Esophagus mucosa (tissue), 1 donor: ENCODE measurements at places on chromosomes 13 and 19. TPM values are rescaled to one million over a fixed set of nuclear protein-coding genes. Genes with fewer than 3 reads are reported as not detected.

F10 gene
- total RNA-seq: 0.56 TPM

RASL11A gene
- 4.7 TPM for total RNA-seq

TUBA3C gene
- not detected for total RNA-seq

MEDAG gene
- 2.7 TPM for total RNA-seq

PCDH17 gene
- total RNA-seq: 2.1 TPM

SPACA4 gene
- 0.64 TPM for total RNA-seq

GAS6 gene
- total RNA-seq: 34.8 TPM

OBI1 gene
- total RNA-seq: 5.2 TPM

LCP1 gene
- 5.3 TPM for total RNA-seq

CEACAM21 gene
- total RNA-seq: 2.0 TPM

RB1 gene
- total RNA-seq: 36.1 TPM

ELSPBP1 gene
- not detected for total RNA-seq

COQ8B gene
- total RNA-seq: 18.7 TPM

CABP5 gene
- total RNA-seq: not detected

ZNF415 gene
- 0.28 TPM for total RNA-seq

POSTN gene
- total RNA-seq: 17.0 TPM

DPF1 gene
- 0.16 TPM for total RNA-seq

- ATAC-seq: peak; percentile 93
Measured at GRCh38 chr19:56140583-56141416, at the start of gene ZNF444. ZNF444 (plus strand) TSS chr19:56141287; CDS start chr19:56146912, 5,625 bp downstream.

DNA sequence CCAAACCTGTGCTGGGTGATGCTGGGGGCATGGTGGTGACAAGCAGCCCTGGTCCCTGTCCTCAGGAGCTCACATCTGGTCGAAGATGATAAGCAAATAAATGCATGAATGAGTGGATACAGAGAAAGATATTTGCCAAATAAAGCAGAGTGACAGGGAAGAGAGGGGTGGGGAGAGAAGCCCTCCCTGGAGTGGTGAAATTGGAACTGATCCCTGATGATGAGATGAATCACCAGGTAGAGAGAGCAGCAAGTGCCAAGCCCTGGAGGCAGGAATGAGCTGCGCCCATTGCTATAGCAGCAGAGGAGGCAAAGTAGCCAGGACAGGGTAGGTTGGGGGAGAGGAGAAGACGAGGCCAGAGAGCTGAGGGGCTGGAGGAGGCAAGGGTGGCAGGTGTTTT lies 13.7 kb downstream of the FXYD5 start:
- peak; percentile 55 for ATAC-seq

GRCh38 chr19:49160450-49161189 lies 3.0 kb downstream of the TRPM4 start:
- ATAC-seq: no peak

- no peak for ATAC-seq
Measured at GRCh38 chr13:44906713-44907112, 82.6 kb downstream of the NUFIP1 start.

GRCh38 chr13:99418843-99419140 lies 82.5 kb upstream of the TM9SF2 start:
- ATAC-seq: no peak

- no peak for ATAC-seq
Measured at GRCh38 chr13:96546463-96546862, 447.8 kb downstream of the OXGR1 start.

DNA sequence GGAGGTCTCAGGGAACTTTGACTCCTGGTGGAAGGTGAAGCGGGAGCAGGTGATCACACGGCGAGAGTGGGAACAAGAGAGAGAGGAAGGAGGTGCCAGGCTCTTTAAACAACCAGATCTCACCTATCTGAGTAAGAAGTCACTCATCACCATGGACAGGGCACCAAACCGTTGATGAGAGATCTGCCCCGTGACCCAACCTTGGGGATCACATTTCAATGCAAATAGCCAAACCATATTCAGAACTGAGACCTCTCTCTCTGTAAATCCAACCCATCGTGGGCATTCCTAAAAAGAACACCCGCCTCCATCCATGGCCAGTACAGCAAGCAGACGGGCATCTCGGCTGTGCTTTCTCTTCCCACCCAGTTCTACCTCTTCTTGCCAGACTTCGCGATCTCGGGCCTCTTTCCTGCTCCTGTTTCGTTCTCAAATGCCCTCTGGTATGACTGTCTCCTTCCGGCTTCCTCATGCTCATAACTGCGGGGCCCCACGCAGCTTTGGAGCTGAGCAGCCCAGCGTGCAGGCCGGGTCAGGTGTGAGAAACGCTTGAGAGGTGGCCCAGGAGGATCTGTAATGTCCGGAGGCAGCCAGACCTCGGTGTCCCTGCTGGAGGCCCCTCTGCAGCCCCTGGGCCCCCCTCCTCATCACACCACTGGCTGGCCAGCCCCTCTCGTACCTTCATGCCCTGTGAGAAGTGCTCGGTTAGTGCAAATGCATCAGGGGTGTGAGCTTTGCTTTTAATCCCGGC lies 97.0 kb upstream of the GPR183 start:
- ATAC-seq: peak; percentile 34

GRCh38 chr19:5403968-5404640 lies 51.1 kb upstream of the ZNRF4 start:
- ATAC-seq: peak; percentile 92

- no peak for ATAC-seq
Measured at GRCh38 chr13:29749401-29750182, 100.8 kb downstream of the UBL3 start.

- peak; percentile 88 for ATAC-seq
Measured at GRCh38 chr13:61415058-61415721, 459 bp downstream of the PCDH20 start.

- ATAC-seq: no peak
Measured at GRCh38 chr13:32837307-32837972, 178.8 kb upstream of the KL start.

DNA sequence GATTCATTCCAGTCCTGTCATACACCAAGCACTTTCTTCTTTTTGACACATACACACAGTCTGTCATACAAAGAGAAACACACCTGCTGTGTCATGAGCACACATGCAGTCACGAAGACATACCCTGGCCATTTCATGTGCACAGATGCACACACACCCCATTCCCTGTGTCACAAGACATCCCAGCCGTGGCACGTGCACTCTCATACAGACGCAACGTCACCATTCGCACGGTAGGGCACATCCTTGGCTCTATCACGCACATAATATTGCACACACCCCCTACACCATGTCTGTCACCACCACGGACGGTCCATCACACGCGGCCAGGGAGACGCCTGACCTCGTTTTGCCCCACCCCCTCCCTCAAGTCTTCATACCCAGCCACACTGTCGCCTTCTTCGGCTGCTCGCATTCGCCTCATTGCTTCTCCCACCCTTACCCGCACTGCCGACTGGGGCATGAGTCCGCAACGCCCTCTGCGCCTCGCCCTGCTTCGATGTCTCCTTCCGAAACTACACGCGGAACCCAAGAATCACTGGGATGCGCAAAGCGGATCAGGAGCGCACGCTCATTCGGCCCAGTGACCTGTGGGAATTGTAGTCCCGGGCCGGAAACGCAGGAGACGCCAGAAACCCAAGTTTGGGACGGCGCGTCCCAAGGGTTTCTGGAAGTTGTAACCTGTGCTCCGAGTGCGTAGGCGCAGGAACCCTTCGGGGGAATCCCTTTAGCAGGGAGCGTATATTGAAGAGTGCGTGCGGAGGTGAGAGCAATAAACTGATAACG lies 6.8 kb upstream of the ZNF283 start:
- no peak for ATAC-seq

DNA sequence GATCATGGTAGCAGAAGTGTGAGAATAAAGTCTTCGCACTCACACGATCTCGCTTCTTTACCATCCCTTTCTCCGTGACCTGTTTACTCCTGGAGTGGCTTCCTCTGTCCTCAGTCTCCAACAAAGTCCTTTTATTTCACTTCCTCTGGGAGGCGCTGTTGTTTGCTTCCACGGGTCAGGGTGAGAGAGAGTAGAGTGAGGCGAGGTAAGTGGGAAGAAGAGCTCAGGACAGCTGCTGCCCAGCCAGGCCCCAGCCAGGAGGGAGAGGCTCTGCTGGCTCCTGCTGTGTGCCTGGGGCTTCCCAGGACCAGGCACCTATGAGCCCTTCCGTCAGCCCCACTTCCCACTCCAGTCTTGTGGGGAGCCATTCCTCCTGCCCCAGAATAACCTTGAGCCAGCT lies 242.1 kb downstream of the FGF9 start:
- ATAC-seq: no peak

- no peak for ATAC-seq
Measured at GRCh38 chr19:13699786-13700185, 64.5 kb upstream of the MRI1 start.

DNA sequence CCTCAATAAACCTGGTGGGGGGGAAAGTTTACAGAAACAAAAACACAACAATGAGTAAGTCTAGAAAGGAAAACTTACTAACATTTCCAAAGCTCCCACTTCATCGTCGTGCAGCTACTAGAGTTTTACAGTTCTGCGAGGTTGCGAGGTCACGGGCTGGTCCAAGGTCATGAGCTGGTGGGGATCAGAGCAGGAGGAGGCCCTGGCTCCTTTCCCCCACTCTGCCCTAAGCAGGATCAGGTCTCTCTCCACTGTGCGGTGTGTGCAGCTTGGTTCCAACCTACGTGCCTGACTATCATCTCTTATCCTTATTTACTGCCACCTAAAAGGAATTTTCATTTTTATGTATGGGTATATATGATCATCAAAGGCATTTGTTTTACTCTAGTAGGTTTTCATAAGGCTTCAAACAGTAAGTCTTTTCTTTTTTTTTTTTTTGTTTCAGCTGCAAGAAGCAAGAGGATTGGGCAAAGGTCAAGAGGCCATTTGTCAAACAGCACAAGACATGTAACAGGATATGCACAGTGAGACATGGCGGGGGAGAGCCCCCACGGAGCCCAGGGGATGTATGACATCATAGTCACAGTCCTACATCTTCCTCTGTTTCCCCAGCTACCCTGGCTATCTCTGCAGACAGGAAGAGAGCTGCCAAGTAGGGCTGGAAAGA lies 76.6 kb upstream of the POMP start:
- ATAC-seq: no peak

GRCh38 chr13:32191452-32191998 lies 123.6 kb downstream of the ZAR1L start:
- ATAC-seq: no peak

GRCh38 chr13:74169676-74170075 lies 35.5 kb upstream of the KLF12 start:
- no peak for ATAC-seq

- peak; percentile 97 for ATAC-seq
Measured at GRCh38 chr13:49400755-49401659, 42.9 kb downstream of the CAB39L start.

- no peak for ATAC-seq
Measured at GRCh38 chr13:113670541-113670940, 3.5 kb downstream of the GRK1 start.

DNA sequence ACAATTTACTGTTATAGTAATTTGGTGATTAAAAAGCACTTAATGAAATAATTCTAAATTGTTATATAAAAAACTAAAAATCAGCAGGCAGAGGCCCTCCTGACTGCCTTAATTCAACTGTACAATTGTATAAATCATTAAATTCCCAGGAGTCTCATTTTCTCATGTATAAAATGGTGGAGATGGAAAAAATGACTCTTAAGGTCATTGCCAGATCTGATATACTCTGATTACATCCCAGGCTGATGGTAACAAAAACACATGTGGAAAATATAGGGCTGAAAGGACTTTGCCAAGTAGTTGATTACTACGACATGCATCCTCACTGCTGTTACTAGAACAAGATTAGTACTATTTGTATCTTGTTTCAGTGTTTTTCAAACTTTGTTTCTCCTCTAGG lies 1020.0 kb upstream of the SLC10A2 start:
- ATAC-seq: no peak

- ATAC-seq: no peak
Measured at GRCh38 chr13:64778002-64778401, 2452.1 kb downstream of the PCDH9 start.

DNA sequence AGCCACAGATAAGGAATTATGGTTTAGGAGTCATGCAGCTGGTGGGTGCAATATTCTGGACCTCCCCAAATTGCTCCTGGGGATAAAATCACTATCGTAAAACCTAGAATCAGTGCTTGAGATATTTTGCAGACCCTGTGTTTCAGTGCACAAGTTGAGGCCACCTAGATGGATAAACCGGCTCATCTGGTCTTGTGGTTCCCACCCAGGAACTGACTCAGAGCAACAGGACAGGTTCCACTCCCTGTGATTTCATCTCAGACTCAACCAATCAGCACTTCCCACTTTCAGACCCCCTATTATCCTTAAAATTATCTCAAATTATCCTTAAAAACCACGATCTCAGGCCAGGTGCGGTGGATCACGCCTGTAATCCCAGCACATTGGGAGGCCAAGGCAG lies 21.0 kb downstream of the FBXL12 start:
- peak; percentile 72 for ATAC-seq

DNA sequence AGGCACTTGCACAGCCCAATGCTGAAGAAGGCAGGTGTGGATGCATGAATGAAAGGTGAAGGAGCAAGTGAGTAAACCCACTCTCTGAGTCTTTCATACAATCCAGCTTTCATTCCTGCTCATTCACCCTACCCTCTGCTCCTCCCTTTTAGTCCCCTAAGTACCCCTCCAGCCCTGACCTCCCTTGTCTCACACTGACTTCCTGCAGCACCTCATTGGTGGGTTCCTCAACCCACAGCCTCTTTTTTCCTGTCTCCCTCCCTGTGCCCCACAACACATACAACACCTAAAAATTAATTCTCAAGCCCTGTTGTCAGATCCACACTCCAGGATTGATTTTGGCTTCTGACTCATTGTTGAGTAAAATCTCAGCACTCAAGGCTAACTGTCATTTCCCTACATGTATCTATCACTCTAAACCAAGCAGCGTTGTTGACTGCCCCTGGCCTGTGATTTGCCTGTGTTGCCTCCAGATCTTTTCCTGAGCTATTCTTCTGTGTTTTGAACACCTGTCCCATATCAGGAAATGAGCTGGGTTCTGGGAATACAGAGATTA lies 177.3 kb upstream of the SERP2 start:
- ATAC-seq: no peak

GRCh38 chr19:3987619-3988371 lies 2.5 kb upstream of the EEF2 start:
- ATAC-seq: peak; percentile 26

DNA sequence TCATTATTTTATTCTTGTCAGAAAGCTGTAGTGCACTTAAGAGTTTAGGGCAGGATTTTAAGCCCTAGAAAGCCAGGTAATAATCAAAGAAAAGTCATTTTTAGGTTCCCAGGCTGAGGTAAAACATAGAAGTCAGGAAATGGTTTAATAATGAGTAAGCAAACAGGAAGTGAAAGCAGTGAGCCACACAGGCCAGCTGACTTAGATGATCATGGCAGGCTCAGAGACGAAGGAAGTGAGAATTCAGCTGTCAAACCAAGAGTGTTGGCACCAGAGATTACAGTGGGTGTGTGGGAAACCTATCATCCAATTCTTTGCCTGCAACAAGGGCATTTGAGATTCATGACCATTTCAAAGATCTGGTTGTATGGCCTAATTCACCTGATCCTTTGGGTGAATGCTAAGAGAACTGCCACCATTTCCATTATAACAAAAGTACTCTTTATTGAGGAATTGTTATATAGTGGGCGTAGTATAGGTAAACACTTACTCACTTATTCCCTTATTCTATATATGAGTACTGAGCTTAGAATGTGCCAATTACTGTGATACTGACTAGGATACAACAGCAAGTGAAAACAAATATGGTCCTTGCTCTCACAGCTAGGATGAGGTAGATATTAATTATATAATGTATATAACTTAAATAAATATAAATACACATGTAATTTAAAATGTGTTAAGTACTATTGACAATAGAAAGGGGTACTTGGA lies 103.7 kb upstream of the EDNRB start:
- ATAC-seq: peak; percentile 55
